Smooth muscle cell of the brain vasculature (primary cell): ENCODE measurements at places on chromosomes 7 and 10.
A peak's percentile ranks its signal among the peaks of the same experiment; 100 is the strongest.

- peak; percentile 47 for DNase-seq
Observed at GRCh38 chr10:59830601-59831259, 75.6 kb downstream of the CCDC6 start.

DNA sequence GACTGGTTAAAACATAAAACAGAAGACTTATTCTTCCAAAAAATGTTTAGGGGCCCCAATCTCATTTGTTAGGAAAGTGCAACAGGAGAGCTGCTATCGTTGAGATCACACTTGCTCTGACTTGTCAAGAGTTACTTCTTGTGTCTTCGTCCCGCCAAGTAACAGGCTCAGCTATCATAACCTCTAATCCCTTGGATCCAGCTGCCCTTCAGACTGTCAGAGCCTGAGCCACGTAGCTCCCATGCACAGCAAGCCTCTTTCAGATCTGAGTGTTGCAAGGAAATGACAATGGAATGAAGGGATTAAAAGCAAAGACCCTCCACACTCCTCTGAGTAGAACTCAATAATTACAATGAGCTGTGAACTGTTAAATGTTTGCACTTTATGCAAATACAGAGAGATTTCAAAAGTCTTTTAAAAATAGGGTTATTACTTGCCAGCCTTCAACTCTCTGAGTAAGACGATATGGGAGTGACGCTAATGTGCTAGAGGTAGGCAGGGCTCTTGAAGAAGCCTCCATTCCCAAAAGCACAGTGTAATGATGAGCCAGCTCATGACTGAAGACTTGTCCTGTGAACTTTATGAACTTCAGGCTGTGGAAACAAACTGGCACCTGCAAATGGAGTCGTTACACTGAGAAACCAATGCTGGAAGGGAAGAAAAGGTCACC, 28.4 kb upstream of the CDK13 start:
- no peak for DNase-seq

DNA sequence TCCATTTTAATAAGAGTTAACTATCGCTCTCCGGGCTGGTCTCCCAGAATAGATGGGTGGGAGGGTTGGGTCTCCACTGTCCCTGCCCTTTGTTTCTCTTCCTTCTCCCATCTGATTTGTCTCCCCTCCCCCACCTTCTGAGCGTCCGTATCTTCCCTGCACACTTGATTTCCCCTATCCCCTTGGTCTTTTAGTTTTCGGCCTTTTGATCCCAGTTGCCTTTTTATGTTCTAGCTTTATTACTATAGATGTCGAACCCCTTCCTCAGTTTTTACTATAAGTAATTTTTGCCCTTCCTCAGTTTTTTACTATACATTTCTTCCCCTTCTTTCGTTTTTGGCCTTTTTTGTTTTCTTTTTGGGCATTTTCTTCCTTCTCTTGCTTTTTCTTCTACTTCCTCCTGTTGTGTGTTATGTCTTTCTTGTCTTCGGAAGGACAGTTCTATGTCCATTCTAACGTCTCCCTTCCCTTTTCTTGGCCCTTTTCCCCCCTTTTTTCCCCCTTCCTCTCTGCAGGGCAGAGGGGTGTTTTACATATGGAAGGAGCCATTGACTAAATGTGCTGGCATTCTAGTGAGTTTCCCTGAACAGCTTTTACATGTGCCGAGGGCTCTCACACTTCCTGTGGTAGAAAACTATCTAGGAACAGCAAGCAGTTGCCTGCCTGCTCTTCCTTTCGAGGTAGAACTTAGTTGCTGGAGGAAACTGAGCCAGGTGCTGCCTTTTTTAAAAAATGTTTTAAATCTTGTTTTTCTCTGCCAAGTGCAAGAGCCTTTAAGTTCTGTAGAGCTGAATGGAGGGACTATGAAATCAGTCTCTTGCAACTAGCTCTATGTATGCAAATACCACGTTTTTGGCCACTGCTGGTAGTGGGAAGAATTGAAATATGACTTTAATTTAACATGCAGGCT, 2.8 kb downstream of the TET1 start:
- DNase-seq, result no peak

GRCh38 chr10:68989317-68989990, 851 bp downstream of the KIFBP start:
- no peak for DNase-seq
